ENCODE measurements at places on chromosomes 11 and 22.

- no peak for DNase-seq
These were observed at the start of gene APOBEC3A for GRCh38 chr22:38957046-38957770. APOBEC3A (plus strand) TSS chr22:38957609; CDS start chr22:38957692, 83 bp downstream.

- DNase-seq, result no peak
These were observed 45.5 kb downstream of the BID start for GRCh38 chr22:17728786-17729185.

DNA sequence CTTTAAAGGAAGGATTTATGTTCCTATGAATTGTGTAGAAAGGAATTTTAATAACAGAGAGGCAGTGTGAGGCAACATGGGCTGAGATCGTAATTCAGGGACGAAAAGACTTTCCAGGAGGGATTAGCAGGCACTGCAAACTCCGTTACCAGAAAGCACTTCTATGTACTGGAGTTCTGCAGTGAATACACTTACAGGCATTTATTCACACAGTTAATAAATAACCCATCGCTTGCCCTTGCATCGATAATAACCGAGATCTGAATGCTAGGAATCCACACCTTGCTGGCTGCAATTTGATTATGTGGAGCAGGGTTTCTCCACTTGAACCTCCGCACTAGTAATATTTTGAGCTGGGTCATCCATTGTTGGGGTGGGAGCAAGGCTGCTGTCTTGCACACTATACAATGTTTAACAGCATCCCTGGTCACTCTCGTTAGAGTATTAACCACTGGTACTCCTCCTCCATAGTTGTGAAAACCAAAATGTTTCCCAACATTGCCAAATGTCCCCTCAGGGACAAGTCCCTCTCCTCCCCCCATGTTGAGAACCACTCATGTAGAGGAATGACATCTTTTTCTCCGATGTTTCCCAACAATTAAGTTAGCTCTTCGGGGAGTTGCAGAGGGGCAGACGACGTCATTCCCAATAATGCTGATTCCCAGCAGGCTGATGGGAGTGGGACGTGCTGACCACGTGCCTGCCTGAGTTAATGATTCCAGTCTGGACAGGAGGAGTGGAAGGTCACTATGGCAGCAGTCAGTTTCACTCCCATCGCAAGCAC, 99.5 kb downstream of the SNX19 start:
- DNase-seq, result no peak

GRCh38 chr22:31647523-31648320, 14.3 kb downstream of the PISD start:
- no peak for DNase-seq

GRCh38 chr22:36734171-36735058, 30.9 kb upstream of the CACNG2 start:
- no peak for DNase-seq

- DNase-seq, result peak; percentile 13
These were observed 93.9 kb downstream of the TECTA start for GRCh38 chr11:121194731-121195596.

DNA sequence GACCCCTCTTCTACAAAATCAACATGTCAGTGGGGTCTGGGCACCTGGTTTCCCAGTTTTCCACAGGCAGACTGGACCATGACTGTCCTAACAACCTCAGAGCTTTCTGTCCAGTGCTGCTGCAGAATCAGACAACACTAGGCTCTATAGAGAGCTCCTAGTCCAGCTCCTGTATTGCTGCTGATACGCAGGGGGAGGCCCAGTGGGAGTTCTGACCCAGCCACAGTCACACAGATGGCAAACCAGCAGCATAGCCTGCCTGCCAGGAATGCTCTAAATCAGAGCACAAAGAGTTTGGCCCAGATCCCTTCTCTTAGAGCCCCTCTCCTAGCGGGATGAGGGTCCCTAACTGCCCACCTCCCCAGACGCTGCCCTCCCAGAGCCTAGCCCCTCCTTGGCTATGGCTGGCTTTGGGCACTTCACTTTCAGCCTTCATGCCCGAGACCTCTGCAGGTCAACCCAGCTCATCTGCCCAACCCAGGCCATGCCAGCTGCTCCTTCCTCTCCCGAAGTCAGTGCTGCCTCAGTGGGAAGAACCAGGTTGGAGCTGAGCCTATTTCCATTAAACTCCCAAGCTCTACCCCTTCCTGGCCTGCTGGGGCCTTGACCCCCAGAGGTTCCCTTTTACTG, 15.8 kb upstream of the SLCO2B1 start:
- no peak for DNase-seq

DNA sequence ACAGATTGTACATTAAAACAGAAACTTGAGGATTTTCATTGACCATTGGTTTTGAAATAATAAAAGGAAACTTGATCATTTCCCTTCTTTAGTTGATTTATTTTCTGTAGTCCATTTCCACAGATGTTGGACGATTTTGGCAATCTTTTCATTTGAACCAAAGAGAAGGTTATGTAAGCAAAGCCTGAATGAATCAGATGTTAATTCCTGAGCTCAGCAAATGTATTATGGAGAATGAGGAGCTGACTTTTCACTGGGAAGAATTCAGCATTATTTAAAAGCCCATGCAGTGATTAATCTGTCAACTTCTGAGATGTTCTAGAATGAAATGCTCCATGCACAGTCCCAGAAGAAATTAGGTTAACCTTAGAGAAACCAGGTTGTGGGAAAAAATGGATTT, 29.0 kb downstream of the ELMOD1 start:
- no peak for DNase-seq

GRCh38 chr11:122101625-122102291, 14.3 kb downstream of the BLID start:
- DNase-seq, result no peak

DNA sequence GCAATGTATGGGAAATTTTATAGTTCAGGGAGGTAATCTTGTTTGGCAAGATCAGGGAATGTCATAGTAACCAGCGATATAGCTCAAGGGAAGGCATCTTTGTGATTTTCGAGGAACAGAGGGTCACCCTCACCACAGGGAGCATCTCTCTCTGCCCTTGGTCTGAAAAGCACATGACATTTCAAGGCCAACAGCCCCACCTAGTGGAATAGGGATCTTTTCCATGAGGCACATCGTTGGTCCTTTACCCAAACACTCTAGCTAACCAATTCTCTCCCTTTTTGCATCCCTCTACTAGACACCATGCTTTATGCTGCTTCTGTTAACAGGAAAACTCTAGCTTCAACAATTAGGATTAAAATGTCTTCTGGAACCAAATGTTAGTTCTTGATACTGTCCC, 179.0 kb downstream of the GRM5 start:
- peak; percentile 3 for DNase-seq

DNA sequence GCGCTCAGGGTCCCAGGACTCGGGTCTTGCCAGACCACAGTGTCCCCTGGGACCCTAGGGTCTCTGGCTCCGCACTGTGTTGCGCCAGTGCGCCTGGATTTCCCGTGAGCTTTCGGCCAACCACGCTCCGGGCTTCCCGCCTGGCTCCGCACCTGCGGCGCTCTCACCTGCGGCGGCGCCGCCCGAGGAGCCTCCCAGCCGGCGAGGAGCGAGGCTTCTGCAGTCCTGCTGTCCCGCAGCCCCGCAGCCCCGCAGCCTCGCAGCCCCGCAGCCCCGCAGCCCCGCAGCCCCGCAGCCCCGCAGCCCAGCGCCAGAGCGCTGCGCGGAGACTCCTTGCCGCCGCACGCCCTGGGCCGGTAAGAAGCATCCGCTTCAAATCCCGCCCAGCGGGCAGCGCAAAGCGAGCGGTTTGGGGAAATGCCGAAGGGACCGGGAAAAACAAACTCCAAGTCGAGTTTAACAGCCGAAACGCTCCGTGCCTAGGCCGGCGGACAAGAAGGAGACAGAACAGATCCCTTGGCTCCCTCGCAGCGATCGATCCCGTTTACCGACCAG, 939 bp downstream of the ALX4 start:
- no peak for DNase-seq

GRCh38 chr11:109526931-109527330, 104.9 kb downstream of the C11orf87 start:
- no peak for DNase-seq

GRCh38 chr11:125082611-125083311, 19.7 kb downstream of the SLC37A2 start:
- DNase-seq, result no peak

DNA sequence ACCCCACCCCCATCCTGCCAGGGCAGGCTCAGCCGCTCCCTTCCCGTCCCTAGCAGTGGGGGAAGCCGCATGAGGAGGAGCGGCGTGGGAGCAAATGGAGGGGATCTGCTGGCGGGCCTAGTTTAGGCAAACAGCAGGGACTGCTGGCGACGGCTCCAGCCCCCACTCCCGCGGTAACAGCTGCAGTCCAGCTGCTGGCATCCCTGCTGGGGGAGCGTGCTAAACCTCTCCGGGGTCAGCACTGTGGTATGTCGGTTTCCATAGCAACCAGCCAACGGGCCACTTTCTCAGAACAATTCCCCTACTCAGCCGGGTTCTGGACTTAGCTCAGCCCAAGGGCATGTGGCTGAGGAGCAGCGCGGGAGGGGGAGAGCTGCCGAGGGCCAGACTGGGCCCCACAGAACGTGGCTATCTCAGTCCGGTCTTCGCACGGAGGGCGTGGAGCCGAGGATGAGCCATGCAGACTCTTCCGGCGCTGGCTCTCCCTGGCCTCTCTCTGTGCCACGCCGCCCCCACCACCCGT, 98.8 kb downstream of the PKNOX2 start:
- no peak for DNase-seq

- no peak for DNase-seq
These were observed 151.1 kb upstream of the CHORDC1 start for GRCh38 chr11:90373971-90374370.

DNA sequence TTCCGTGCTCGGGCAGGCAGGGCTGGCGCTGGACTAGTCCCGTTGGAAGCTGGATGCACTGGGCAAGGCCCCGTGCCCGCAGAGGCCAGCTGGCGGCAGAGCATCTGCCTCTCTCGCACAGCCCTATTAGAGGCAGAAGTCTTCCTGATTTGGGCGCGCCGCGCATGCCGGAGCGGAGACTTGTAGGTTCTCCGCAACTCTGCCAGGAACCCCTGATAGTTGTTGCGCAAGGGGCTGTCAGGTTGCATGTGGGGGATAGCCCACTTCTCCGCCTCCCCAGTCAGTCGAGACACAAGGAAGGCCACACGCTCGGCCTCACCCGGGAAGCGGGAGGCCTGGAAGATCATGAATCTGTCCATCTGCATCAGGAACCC, 1.2 kb downstream of the RTL6 start:
- DNase-seq, result no peak

DNA sequence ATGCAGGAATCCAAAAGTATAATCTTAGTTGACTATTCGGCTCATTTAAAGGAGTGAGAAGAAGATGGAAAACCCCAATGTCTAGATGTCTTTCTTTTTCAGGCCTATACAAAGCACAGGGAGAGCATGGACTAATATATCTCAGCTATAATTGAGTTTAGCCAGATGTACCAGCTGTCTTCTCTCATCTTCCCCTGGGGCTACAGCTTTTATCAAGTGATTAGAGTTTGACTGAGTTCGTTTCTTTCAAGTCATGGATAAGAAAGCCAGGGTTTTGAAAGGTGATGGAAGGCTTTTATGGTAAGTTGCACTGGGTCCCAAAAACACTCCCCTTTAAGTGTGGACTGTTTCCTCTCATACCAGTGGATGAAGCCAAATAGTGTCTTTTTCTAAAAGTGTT, 1172.8 kb upstream of the TENM4 start:
- no peak for DNase-seq

DNA sequence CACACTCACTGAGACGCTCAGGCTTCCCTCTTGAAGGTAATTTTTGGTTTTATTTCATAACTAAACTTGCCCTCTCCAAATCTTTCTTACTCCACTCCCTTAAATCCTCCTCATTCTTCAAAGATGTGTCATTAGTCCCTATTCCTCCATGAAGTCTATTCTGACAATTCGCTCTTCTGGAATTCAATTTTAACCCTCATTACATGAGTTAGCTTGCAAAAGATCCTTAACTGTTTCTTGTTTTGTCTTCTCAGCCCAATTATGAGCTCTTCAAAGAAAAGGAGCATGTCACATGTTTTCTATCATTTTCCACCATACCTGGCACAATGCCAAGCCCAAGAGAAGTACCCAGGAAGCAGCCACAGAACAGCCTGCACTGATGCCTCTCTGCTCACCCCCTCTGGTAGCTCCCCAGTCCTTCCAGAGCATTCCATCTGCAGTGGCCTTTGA, 13.0 kb downstream of the GALNT18 start:
- no peak for DNase-seq

- no peak for DNase-seq
These were observed 64.2 kb downstream of the CYTH4 start for GRCh38 chr22:37346505-37346895.

- DNase-seq, result no peak
These were observed 50.9 kb upstream of the CDON start for GRCh38 chr11:126113515-126113957.

DNA sequence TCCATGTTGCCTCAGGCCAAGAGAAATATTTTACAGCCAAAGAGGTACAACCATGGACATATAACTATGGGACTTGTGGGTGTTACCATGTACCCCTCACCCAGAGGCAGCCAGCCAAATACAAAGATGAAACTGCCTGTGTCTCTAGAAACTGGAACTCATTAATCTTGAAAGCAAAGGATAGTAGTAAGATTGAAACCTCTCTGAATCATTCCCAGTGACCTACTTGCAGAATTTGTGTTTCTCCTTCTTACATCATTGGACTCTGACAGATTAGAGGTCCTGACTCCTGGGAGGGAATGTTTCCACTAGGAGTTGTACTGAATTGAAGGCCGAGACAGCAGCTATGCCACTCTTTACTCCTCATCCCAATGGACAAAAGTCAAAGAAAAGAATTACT, 257.4 kb upstream of the UBASH3B start:
- DNase-seq, result no peak

- DNase-seq, result no peak
These were observed 119.8 kb upstream of the ANO1 start for GRCh38 chr11:69958308-69958707.

DNA sequence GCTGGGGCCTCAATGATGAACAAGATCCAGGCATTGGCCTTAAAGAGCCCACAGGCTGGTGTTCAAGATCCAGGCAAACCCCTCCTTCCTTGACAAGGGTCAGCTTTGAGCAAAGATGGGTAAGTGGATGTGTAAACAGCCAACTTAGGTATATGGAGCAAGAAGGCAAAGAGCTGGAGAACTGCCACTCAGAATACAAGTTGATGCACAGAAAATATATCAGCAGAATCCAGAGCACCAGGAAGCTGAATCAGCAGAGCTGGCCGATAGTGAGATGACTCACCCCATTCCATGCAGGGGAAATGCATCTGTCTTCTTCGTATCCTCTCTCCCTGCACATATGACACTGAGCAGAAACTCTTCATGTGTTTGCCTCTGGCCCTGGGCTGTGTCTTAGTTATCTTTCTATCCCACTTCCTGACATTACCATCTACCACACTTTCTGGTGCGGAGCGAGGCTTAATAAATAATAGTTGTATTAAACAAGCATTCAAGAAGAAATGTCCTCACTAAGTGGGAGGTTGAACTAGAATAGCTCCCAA, 57.8 kb downstream of the ENDOD1 start:
- no peak for DNase-seq
